ENCODE measurements at places on chromosomes 16 and 17. TPM values are rescaled to one million over a fixed set of nuclear protein-coding genes. Genes with fewer than 3 reads are reported as not detected.
A peak's percentile ranks its signal among the peaks of the same experiment; 100 is the strongest.

MMP15 gene
- total RNA-seq, result 7.0 TPM

DNA sequence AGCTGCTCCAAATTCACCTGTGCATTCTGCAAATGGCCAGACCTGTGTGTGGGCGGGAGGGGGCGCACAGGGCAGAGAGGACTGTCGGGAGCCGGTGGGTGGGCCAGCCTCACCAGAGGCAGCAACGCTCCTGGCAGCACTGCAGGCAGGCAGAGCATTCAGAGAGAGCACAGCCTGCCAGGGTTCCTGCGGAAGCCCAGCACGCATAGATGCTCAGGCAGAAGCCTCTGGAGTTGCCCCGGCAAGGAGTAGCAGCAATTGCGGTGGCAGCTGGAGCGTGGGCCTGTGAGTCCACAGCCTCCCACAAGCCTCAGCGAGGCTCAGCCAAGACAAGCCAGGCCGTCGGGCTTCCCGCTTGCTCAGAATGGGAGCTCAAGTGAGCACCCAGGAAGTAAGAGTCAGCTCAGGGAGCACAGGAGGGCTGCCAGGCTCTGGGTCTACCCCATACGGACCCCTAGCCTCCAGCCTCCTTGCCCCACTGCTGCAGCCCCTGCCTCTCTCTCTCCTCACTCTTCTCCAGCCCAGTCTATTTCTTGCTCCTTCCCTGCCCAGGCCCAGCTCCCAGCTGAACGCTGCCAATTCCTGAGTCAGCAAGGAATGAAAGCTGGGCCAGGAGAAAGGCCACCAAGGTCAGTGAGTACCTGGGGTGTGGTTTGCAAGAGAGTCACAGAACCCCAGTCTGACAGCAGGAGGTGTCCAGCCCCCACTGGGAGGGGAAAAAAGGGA, 9.6 kb downstream of the EMC6 start:
- no peaks in the 10 kb centered on the region for H3K36me3 ChIP-seq
- DNase-seq, result no peak
- H3K4me1 ChIP-seq, result no peaks in the 10 kb centered on the region

- H3K27ac ChIP-seq, result no peak overlapping the region
- no peaks in the 10 kb centered on the region for H3K27me3 ChIP-seq
- DNase-seq, result no peak
- no peaks in the 10 kb centered on the region for H3K36me3 ChIP-seq
- H3K4me3 ChIP-seq, result no peak overlapping the region
Measured at GRCh38 chr17:14448818-14449217, 147.9 kb downstream of the HS3ST3B1 start.

DNA sequence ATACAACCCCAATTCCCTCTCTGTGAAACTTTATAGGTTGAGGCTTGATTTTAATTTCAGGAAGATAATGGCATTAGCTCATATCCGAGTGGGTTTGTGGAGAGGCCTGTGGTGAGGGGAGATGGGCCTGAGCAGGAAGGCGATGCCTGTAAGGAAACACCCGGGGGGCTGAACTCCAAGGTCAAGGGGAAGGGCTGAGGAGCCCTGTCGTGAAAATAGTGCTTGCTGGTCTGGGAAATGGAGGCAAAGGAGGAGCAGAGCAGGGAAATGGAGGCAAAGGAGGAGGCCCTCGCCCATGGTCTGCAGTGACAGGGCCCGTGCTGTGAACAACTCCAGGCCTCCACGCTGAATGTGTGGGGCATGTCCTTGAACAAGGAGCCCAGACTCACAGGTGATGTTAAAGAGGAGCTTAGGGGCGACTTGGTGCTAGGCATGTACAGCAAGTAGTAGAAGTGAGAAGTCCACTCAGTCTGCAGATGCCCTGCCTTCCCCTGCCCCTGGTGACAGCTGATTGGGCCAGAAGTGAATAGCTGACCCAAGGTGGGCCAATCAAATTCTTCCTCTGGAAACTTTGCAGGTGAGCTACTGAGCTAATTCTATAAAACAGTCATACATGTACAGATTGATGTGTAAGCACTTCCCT, 38.1 kb downstream of the MRPS23 start:
- peaks cover 6% of the 10 kb centered on the region for H3K27me3 ChIP-seq
- H3K4me1 ChIP-seq, result peaks cover 43% of the 10 kb centered on the region
- H3K4me3 ChIP-seq, result no peak overlapping the region
- no peak for DNase-seq
- peak overlapping the region; percentile 68 for H3K27ac ChIP-seq
- H3K36me3 ChIP-seq, result no peaks in the 10 kb centered on the region

DNA sequence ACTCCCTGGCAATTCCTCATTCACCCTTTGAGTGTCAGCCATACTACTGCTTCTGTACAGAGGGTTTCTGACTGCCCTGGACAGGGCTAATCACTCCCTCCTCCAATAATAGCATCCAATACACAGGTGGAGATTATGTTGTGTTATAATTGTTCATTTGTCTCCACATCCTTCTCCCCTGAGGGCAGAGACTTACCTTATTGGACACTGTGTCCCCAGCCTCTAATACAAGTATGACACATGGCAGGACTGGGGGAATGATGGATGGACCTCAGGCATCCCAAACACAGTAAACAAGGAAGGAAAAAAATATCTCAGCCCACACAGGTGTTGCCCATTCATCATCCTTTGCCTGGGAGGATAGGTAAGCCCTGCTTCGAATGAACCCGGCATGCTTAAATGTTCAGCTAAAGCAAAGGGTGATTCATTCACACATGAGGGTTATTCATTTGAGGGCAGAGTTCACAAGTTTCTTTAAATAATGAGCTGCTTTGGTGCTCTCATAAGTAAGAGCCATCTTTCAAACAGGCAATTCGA, 34.8 kb downstream of the MMD start:
- no peaks in the 10 kb centered on the region for H3K4me1 ChIP-seq
- no peak overlapping the region for H3K27ac ChIP-seq
- no peaks in the 10 kb centered on the region for H3K36me3 ChIP-seq
- no peak overlapping the region for H3K4me3 ChIP-seq
- DNase-seq, result no peak

DNA sequence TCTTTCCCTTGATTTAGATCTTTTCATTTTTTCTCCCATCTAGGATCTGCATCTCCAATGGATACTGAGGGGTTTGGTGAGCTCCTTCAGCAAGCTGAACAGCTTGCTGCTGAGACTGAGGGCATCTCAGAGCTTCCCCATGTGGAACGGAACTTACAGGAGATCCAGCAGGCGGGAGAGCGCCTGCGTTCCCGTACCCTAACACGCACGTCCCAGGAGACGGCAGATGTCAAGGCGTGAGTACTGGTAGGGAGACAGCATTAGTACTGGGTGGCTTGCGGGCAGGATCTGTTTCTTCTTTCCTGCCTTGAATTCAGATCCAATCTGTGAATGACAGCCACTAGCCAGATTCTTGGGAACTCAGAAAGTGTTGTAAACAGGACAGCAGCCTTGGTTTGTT, 18.3 kb downstream of the NUP93 start:
- no peak overlapping the region for H3K4me3 ChIP-seq
- H3K4me1 ChIP-seq, result peaks cover 11% of the 10 kb centered on the region
- no peak overlapping the region for H3K27ac ChIP-seq
- no peaks in the 10 kb centered on the region for H3K36me3 ChIP-seq
- no peaks in the 10 kb centered on the region for H3K27me3 ChIP-seq

DNA sequence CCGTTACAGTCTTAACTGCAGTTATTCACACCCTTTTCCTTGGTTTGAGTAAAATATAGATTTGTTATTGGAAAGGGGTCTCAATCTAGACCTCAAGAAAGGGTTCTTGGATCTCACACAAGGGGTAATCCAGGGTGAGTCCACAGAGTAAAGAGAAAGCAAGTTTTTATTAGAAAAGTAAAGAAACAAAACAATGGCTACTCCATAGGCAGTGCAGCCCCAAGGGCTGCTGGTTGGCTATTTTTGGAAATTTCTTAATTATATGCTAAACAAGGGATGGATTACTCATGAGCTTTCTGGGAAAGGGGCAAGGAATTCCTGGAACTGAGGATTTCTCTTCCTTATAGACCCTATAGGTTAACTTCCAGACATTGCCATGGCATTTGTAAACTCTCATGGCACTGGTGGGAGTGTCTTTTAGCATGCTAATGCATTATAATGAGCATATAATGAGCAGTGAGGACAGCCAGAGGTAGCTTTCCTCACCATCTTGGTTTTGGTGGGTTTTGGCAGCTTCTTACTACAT, 24.5 kb upstream of the MILR1 start:
- no peak overlapping the region for H3K27ac ChIP-seq
- no peak for DNase-seq
- no peak overlapping the region for H3K4me3 ChIP-seq
- no peaks in the 10 kb centered on the region for H3K36me3 ChIP-seq
- H3K27me3 ChIP-seq, result no peaks in the 10 kb centered on the region

DNA sequence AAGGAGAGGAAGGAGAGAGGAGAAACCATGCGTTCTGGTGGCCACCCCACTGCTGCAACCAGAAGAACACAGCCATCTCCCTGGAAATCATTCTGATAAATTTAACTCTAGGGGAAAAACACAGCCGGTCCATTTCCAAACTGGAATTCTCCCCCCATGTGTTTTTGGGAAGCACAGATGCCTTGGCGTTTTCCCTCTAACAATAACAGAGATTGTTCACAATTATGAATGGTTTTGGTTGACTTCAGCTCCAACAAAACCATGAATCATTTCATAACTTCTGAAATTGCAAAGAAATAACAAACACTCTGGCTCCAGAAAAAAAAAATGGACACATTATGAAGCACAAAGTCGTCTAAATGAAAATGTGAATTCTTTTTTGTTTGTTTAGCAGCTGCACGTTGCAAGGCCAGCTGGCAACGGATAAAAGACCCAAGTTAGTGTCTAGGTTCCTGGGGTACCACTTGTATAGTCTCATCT, 46.2 kb downstream of the GNAO1 start:
- no peak for DNase-seq
- no peaks in the 10 kb centered on the region for H3K27me3 ChIP-seq
- H3K4me1 ChIP-seq, result no peaks in the 10 kb centered on the region
- H3K4me3 ChIP-seq, result no peak overlapping the region
- H3K36me3 ChIP-seq, result no peaks in the 10 kb centered on the region

GRCh38 chr16:3022684-3023414, 893 bp downstream of the HCFC1R1 start:
- peak overlapping the region; percentile 97 for H3K27ac ChIP-seq
- H3K27me3 ChIP-seq, result no peaks in the 10 kb centered on the region
- DNase-seq, result peak; percentile 37
- H3K4me3 ChIP-seq, result peak overlapping the region; percentile 71

- H3K4me1 ChIP-seq, result no peaks in the 10 kb centered on the region
- H3K4me3 ChIP-seq, result no peak overlapping the region
- H3K27ac ChIP-seq, result no peak overlapping the region
- no peaks in the 10 kb centered on the region for H3K36me3 ChIP-seq
Measured at GRCh38 chr17:38906460-38907228, 18.8 kb upstream of the LASP1NB start.

GRCh38 chr17:8365143-8365542, 11.4 kb downstream of the KRABD2 start:
- H3K27me3 ChIP-seq, result no peaks in the 10 kb centered on the region
- H3K36me3 ChIP-seq, result peaks cover 21% of the 10 kb centered on the region
- H3K4me1 ChIP-seq, result peaks cover 15% of the 10 kb centered on the region
- no peak for DNase-seq

HSDL1 gene
- total RNA-seq, result 45.6 TPM

TNK1 gene
- total RNA-seq, result 0.90 TPM

ZNF594 gene
- total RNA-seq, result 20.7 TPM

- no peaks in the 10 kb centered on the region for H3K27me3 ChIP-seq
- H3K27ac ChIP-seq, result peak overlapping the region; percentile 90
- peaks cover 43% of the 10 kb centered on the region for H3K36me3 ChIP-seq
Measured at GRCh38 chr16:30774367-30775130, 12.4 kb downstream of the RNF40 start.

- DNase-seq, result no peak
- H3K27ac ChIP-seq, result no peak overlapping the region
- H3K4me1 ChIP-seq, result no peaks in the 10 kb centered on the region
- no peak overlapping the region for H3K4me3 ChIP-seq
- H3K36me3 ChIP-seq, result peaks cover 46% of the 10 kb centered on the region
Measured at GRCh38 chr16:84660973-84661372, 12.7 kb downstream of the KLHL36 start.

KIAA0513 gene
- total RNA-seq, result 2.9 TPM

DNA sequence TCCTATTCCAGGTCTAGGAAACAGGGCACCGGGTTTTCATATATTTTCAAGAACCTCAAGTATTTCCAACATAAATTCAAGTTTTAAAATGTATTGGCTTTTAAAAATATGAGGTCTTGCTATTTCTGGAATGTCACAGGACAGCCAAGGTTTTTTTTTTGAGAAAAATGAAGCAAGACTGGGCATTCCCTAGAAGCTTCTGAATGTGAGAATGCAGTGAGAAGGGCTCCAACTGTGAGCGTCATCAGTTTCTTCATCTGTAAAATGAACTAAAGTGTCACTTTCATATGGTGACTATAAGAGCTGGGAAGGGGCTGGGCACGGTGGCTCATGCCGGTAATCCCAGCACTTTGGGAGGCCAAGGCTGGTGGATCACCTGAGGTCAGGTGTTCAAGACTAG, 455.8 kb upstream of the MAF start:
- no peak overlapping the region for H3K4me3 ChIP-seq
- DNase-seq, result no peak
- H3K27me3 ChIP-seq, result no peaks in the 10 kb centered on the region
- H3K4me1 ChIP-seq, result no peaks in the 10 kb centered on the region
- no peak overlapping the region for H3K27ac ChIP-seq
- no peaks in the 10 kb centered on the region for H3K36me3 ChIP-seq

DNA sequence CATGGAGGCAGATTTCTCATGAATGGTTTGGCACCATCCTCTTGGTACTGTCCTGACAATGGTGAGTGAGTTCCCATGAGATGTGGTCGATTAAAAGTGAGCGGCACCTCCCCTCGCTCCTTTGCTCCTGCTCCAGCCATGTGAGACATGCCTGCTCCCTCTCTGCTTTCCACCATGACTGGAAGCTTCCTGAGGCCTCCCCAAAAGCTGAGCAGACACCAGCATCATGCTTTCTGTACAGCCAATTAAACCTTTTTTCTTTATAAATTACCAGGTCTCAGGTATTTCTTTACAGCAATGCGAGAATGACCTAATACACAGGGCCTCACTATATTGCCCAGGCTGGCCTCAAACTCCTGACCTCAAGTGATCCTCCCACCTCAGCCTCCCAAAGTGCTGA, 12.1 kb downstream of the ZNF500 start:
- no peaks in the 10 kb centered on the region for H3K27me3 ChIP-seq
- DNase-seq, result no peak
- peaks cover 58% of the 10 kb centered on the region for H3K36me3 ChIP-seq
- H3K4me1 ChIP-seq, result no peaks in the 10 kb centered on the region
- H3K4me3 ChIP-seq, result no peak overlapping the region

GRCh38 chr16:66569827-66570405, 3.7 kb downstream of the CMTM1 start:
- H3K27ac ChIP-seq, result no peak overlapping the region
- no peak overlapping the region for H3K4me3 ChIP-seq
- H3K4me1 ChIP-seq, result no peaks in the 10 kb centered on the region

IGFALS gene
- total RNA-seq, result not detected

DNA sequence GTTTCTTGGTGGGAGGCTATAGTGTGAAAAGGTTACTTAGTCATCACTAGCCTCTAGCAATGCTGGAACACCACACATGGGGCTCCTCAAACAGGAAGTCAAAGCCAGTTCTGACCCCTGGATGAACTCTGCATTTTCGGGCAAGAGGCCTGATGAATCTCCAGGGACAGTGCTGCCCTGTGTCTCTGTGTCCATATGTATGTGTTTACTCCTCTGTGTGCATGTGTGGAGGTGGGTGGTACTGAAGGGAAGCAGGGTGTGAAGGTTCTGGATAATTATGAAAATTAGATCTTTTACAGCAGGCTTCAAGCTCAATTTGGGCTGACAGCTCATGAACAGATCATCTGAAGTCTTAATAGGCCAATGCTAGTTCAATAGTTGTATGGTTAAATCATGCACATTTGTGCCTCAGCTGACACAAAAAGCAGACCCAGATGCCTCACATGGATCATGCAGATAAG, 133.6 kb downstream of the SNX11 start:
- H3K36me3 ChIP-seq, result no peaks in the 10 kb centered on the region
- peak; percentile 72 for DNase-seq
- H3K4me3 ChIP-seq, result no peak overlapping the region
